ENCODE measurements at places on chromosomes 2 and 18.

DNA sequence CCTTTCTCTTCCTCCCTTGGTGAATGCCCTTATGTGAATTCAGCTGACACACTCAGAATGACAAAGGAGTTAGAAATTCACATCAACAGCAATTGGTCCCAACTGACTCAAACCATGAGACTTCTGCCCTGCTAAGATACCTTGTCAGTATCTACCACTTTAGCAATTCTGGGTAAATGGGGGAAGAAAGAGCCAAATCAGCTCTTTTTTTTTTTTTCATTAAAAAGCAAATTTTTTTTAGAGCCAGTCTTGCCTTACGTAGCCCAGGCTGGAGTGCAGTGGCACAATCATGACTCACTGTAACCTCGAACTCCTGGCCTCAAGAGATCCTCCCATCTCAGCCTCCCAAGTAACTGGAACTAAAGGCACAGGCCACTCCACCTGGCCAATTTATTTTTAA, 1.7 kb upstream of the PPP4R1 start:
- no peak for DNase-seq

GRCh38 chr2:113679457-113679856, 52.4 kb downstream of the RABL2A start:
- DNase-seq, result peak; percentile 32

GRCh38 chr2:229313591-229313990, 42.5 kb upstream of the PID1 start:
- no peak for DNase-seq

DNA sequence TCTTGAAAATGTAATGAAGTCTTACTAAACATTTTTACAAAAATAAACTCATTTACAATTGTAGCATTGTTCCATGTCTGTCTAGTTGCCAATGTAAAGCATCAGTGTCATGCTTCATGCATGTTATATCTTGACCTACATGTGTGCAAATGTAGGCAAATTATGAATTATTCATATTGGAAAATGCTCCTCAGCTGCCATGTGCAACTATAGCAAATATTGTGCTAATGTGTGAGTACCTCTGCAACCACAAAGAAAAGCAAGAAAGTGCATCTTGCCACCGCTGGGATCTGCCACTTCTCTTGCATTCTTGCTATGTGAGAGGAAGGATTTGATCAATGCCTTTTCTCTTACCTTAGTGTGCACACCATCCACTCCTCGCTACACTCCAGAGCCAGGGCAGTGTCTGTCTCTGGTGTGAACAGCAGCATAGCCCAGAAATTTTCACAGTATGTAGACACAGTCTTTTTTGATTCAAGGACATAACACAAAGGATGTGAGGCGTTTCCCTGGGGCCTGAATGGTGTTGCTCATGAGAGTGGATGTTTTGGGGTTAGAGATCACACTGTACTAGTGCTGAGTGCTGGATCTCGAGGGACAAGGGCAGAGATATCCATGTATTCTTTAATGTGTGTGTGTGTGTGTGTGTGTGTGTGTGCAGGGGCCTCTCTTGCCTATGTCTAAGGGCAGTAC, 47.6 kb upstream of the HAAO start:
- DNase-seq, result no peak

GRCh38 chr2:50443868-50444630, 587.9 kb downstream of the NRXN1 start:
- no peak for DNase-seq

- no peak for DNase-seq
These were observed 11.1 kb upstream of the DCTN1 start for GRCh38 chr2:74391209-74391579.

GRCh38 chr2:20666005-20666303, 990 bp upstream of the GDF7 start:
- DNase-seq, result no peak

GRCh38 chr18:9661564-9661963, 46.5 kb upstream of the RAB31 start:
- no peak for DNase-seq

- DNase-seq, result no peak
These were observed 24.4 kb downstream of the CCDC148 start for GRCh38 chr2:158432117-158432516.

- DNase-seq, result no peak
These were observed 373.0 kb downstream of the CDH2 start for GRCh38 chr18:27803957-27804356.

DNA sequence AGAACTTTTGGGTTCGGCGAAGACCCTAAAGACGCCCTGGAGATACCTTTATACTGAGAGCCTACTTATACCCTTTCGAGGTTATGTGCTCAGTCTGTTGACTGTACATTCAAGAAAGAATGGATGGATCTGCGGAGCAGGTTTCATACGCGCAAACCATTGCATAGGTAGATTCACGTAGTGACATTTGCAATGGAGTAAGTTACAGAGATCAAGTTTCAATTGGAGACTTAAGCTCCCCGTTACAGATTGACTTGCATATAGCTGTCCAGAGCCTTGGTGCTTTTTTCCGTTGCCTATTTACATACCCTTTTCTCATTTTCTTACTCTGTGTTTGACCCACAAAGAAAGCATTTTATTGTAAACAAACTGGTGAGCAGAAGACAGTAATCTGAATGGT, 923 bp downstream of the PSMD1 start:
- no peak for DNase-seq

- no peak for DNase-seq
These were observed 18.3 kb upstream of the CXCR4 start for GRCh38 chr2:136135921-136136906.

- DNase-seq, result no peak
These were observed 132.1 kb upstream of the HAAO start for GRCh38 chr2:42924418-42924886.

DNA sequence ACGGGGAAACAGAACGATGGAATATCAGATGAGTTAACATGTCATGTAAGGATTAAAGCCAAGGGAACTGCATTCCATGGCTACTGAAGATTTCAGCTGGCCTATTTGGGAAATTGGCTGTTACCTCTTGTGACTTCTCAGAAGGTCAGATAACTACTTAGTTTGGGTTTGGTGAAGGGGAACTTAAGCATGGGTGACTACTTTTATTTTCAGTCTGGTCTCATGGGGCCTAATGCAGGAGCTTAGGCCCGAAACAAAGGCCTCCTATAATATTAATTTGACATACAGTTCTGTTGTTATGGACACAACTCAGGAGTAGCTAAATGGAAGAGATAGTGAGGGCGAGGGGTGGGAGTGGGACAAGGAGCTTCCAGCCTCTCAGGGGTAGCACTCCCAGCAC, 44.0 kb upstream of the TXNDC2 start:
- no peak for DNase-seq

DNA sequence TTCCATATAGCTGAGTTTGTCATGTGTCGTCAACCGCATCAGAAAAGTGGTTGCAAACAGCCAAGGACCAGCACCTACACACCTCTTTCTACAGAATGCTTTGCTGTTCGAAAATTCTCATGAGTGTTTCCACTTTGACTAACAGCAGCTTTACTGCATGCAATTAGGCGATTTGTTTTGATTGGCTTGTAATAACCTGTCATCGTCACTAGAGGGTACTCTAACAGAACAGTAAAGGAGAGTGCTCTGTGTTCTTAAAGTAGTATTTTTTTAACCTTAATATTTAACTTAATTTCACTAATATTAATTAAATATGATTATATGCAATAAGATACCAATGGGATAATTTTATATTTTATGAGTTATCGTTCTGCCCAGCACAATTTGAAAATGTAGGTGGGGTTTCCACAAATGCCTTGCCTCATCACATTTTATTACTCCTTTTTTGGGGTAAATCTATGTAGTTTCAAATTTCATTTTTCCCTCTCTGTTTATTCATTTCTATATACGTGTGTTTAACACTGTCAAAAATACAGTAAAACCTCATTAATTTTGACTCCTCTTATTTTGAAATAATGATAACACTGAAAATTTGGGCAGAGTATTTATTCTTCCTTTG, 502.2 kb downstream of the NRXN1 start:
- no peak for DNase-seq

DNA sequence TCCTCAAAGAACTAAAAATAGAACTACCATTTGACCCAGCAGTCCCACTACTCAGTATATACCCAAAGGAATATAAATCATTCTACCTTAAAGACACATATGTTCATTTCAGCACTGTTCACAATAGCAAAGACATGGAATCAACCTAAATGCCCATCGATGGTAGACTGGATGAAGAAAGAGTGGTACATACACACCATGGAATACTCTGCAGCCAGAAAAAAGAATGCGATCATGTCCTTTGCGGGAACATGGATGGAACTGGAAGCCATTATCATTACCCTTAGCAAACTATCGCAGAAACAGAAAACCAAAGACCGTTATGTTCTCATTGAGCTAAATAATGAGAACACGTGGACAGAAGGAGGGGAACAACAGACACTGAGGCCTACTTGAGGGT, 44.5 kb downstream of the TWSG1 start:
- no peak for DNase-seq

DNA sequence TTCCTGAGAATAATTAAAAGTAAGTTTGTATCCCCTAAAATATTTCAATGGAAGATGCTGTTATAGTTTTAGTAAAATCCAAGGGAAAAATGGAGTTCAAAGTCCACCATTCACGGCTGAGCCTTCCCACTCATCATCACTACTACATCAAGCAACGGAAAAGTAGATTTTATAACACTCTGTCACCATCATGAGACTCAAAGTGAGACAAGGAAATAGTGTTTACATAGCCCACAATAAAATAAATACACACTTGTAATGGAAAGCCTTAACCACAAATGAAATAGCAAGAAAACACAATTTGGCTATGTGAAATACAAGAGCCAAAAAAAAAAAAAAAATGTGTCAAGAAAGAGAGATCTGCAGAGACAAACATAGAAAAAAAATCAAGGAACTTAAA, 569.9 kb upstream of the REG3G start:
- no peak for DNase-seq

GRCh38 chr18:46459789-46460455, 197.1 kb downstream of the LOXHD1 start:
- DNase-seq, result no peak

DNA sequence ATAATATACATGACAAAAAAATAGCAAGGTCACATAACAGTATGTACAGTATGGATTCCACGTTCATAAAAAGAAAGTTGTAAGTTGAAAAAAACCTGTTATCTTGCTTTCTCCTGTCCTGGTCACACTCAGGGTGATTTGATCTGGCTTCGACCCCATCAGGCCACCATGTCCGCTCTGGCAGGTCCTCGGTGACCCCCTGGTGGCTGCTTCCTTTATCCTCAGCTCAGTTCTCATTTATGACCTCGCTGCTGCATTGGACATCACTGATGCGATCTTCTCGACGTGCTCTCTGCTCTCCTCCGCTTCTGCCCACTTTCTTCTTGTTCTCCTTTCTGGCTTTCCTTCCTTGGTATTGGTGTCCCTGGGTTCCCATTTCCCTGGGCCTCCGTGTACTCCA, 29.7 kb downstream of the DGKD start:
- DNase-seq, result no peak

- DNase-seq, result no peak
These were observed 849.4 kb downstream of the SLC4A3 start for GRCh38 chr2:220476877-220477276.

DNA sequence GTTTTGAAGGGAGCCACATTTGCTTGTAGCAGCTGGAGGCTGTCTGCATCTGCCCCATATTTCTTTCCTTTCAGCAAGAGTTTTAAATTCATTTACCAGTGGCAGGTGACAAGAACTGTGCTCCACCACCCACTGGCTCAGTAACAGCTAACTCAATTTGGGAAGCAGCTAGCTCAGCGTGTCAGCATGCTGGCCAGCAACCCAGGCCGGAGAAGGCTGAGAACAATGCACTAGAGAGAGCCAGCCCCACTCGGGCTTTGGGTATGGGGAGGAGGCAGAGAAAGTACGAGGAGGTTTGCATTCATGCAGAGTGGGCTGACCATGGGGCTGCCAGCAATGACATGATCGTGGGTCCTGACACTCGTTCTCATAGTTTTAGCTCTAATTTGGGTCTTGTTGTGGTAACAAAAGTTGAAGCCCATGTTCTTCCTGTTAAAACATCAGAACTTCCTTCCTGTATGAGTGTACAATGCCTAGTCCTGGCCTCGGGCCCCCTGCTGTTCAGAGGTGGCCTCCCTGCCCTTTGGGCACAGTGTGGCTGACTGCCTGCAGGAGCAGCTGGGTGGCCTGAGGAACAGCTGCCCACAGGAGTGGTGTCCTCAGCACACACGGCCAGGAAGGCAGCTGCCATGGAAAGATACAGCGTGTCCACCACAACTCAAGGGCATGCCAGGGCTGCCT, 23.0 kb downstream of the CDC42EP3 start:
- DNase-seq, result peak; percentile 74

DNA sequence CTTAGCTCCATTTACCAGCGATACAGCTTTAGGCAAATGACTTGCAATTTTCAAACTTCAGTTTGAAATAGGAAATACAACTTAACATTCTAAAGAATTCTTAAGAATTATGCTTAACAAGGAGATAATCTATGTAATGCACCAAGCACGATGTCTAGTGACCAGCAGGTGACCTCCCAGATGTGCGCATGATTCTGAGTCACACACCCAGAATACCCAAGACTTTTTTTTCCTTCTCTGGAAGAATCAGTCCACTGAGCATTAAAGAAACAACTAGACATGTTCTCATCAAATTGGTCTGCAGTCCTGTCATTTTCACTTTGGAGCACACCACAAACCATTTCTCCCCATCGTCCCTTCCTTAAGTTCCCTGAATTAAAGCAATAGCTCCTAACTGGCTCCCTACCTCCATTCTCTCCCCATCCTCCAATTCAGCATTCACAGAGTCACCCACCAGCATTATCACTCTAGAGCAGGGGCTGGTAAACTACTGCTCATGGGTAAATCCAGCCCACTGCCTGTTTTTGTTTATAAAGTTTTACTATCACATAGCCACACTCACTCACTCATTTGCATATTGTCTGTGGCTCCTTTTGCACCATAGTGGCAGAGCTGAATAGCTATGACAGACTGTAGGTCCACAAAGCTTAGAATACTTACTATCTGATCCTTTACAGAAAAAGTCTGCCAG, 13.2 kb downstream of the EVA1A start:
- no peak for DNase-seq

DNA sequence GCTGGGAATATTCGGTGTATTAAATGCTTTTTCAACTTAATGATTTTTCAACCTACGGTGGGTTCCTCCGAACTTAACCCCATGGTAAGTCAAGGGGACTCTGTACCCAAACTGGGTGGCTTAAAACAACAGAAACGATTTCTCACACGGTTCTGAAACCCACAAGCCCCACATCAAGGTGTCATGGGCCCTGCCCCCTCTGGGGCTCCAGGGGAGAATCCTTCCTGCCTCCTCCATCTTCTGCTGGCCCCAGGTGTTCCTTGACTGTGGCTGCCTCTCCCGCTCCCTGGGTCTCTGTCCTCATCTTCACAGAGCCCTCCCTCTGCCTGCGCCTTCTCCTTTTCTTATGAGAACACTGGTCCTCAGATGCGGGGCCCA, 301.3 kb upstream of the SALL3 start:
- no peak for DNase-seq

GRCh38 chr2:234912437-234912836, 39.4 kb upstream of the SH3BP4 start:
- DNase-seq, result no peak

Data from stimulated activated effector memory CD8-positive, alpha-beta T cell treated with anti-CD3 and anti-CD28 coated beads, Interleukin-12 subunit alpha, Interleukin-12 subunit beta, amount 100 ng/mL, for 72 hours (primary cell).